ENCODE measurements at places on chromosomes 3 and 15.

DNA sequence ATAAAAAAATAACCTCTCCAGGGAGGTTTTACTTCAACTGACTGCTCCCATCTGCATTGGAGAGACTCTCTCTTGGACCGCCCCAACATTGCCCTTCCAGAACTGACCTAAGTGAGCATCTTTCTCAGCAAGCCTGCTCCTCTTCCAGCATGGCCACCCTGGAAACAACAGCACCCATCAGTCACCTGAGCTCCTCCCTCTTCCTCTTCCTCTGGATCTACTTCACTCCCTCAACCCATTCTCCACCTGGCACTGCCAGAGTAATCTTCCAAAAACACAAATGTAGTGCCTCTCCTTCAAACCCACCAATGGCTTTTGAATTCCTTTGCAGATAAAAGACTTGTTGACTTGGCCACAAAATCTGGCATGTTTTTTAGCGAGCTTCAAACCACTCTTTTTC, 128.8 kb upstream of the NR2F2 start:
- DNase-seq: no peak

- DNase-seq: no peak
Observed at GRCh38 chr15:97461226-97461625, 499.3 kb upstream of the ARRDC4 start.

GRCh38 chr3:11603628-11604027, 40.1 kb downstream of the VGLL4 start:
- DNase-seq: no peak

DNA sequence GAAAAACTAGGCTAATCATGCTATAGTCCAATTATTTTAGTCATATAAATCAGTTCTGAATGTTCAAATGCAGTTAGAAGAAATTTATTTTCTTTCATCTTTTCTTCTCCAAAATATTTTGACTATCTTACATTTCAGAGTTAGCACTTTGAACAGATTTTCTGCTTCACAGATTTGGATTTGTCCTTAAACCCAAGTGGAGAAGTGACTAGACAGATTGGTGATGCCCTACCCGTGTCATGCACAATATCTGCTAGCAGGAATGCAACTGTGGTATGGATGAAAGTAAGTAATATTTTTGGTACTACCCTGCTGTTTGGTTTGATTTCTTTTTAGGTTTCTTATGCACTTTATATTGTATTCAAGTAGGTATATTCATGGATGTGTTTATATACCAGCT, 178.3 kb downstream of the ALCAM start:
- DNase-seq: no peak

DNA sequence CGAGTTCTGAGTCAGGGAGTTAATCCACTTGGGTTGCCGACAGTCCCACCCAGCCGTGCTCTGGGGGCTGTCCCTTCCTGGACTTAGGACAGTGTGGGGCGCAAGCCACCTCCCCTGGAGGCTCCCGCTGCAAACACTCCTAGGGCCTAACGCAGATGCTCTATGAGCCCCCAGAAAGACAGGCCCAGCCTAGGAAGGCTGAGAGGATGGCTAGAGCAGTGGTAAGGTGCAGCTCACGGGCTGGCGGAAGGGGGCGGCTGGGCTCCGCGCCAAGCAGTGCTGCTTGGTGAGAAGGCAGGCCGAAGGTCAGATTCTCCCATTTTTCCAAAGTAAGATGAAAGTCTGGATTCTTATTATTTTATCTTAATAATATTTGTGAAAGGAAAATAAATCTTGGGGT, 84.6 kb upstream of the ALDH1L1 start:
- no peak for DNase-seq

DNA sequence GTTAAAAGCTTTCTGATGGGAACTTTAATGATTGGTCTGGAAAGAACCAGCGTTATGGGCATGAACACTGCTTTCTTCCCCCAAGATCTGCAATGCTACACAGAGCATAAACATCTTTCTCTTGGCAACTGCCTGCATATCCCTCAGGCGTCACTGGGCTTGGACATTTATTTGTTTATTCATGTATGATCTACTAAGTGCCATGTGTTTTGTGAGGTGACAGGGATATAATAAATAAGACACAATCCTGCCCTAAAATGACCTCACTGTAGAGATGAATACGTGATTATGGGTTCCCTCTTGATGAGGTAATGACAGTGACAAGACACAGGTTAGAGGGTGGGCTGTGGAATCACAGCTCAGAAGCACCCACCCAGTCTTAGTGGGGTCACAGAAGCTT, 485.3 kb downstream of the PDCD6IP start:
- DNase-seq: no peak

DNA sequence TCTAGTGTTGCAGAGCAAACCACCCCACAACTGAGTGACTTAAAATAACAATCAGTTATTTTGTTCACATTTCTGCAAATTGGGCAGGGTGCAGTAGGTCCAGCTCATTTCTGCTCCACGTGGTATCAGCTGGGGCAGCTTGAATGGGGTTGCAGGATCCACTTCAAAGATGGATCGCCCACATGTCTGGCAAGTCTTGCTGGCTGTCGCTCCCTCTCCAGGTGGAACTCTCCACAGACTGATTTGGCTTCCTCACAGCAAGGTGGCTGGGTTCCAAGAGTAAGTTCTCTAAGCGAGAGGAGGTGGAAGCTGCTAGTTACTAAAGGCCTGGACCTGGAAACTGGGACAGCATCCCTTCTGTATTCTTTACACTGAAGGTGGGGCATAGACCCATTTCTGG, 213.3 kb downstream of the SLC9A9 start:
- DNase-seq: no peak

DNA sequence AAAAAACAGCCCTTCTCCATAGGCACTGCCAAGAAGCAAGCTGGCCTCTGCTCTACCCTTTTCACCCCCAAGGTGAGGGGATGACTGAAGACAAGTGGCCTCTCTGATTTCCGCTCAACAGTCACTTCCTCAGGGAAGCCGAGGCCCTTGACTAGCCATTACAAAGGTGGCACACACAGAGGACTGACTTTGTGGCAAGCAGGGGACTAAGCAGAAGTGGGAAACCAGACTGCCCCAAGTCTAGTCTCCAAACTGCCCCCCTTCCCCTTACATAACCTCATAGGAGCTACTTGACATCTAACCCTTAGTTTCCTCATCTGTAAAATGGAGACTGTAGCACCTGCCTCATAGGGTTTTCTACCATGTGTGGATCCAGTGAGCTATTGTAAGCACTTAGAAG, 118.9 kb downstream of the FOXP1 start:
- no peak for DNase-seq

DNA sequence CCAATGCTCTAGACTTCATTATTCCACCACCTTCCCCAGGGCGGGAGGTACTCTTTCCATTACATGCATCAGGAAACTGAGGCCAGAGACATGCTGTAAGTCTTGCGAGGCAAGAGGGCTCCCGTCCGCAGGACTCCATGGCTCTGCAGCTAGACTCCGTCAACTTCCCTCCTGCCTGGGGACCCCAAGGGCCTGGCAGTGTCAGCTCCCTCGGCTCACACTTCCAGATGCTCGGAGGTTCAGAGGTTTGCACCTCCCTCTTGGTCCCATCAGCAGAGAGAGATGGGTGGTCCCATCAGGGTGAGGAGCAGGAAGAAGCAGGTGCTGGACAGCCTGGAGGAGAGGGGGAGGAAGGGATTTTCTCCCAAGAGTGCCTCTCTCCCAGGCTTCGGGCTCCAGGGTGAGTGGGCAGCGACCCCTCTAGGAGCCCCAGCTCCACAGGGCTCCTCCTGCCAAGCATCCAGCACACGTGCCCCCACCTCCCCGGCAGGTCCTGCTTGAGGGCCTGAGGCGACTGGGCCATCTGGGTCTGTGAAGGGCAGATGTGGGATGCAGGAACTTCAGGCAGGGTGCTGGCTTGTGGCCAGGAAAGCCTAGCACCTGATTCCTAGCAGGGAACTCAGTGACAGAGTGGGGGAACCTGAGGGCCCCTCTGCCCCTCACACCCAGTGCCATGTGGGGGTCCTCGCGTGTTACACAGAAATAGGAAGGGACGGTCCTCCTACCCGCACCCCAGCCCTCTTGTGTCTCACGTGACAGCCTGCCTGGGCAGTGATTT, 9.3 kb downstream of the PAK6 start:
- DNase-seq: no peak

- DNase-seq: no peak
Observed at GRCh38 chr3:69787436-69788168, 48.3 kb downstream of the MITF start.

- no peak for DNase-seq
Observed at GRCh38 chr3:104831071-104831470, 535.6 kb upstream of the ALCAM start.

DNA sequence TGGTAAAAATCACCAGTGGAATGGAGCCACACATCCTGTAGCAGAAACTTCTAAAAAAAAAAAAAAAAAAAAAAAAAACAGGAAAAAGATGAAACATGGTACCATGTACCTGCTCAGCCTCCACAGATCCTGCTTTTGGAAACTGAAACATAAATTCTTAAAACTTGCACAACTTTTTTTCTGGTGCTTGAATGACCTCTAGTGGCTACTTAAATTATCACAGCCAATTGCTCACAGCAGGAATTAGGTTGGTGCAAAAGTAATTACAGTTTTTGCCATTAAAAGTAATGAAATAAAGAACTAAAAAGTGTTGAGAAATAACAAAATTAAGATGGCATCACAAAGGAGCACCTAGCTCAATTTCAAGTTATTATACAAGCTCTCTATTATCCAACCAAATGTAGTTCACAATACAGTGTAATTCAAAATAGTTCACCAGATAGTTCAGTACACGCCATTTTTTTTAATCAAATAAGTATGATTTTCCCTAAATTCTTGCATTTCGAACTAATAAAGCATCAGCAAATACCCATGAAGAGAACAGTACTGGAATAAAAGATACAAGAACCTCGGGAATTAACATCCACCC, 80.6 kb downstream of the ULK4 start:
- no peak for DNase-seq

- DNase-seq: no peak
Observed at GRCh38 chr3:129586746-129587430, 19.6 kb downstream of the PLXND1 start.

GRCh38 chr3:160052385-160053047, 63.9 kb downstream of the IL12A start:
- DNase-seq: no peak

DNA sequence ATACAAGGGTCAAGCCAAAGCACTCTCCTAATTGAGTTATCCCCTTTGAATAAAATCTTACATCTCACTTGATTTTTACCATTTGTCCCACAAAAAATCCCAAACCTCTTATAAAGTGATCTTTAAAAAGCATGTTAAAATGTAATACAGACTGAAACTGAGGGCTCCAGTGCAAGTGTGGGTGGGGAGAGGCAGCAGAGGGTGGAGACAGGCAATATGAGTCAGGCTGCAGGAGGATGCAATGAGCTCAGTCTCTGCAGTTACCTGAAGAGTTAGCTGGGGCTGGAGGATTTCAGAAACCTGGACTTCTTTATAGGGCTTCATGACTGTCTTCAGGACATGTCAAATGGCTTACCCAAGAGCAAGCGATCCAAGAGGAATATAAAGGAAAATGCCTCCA, 14.2 kb upstream of the COLQ start:
- peak; percentile 8 for DNase-seq

DNA sequence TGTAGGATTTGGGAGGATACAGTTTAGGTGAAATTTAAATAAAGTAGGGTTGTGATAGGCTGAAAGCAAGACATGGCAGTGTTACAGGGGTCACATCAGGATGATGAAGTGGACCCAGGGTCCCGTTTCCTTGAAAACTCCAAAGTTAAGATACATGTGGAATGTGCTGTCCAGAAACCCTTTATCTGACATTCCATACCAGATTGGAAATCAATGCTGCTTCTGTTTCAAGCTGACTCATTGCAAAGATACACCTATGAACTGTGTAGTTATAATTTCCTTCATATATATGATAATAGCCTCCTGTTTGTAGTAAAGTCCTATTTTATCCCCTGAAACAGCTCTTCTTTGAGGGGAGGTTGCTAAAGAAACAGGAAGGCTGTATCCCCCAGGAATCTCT, 71.0 kb upstream of the NR2E3 start:
- DNase-seq: no peak

- no peak for DNase-seq
Observed at GRCh38 chr3:105366326-105367062, at the start of gene ALCAM. ALCAM (plus strand) TSS chr3:105366909.

DNA sequence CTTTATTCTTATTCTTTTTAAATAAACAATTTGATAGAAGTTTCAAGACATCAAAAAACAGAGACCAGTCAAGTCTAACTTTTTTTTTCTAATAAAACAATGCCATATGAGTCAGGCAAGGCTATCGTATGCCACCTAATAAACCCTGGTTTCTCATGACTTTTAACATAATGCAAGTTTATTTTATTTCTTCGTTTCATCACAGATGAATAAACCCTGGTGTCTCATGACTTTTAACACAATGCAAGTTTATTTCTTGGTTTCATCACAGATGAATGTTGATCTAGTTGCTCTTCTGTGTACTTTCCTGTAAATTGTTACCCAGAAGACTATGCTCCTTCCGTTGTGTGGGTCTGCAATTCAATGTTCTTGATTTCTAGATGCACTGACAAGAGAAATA, 905.4 kb downstream of the ROBO2 start:
- no peak for DNase-seq

GRCh38 chr3:129627350-129628168, 21.1 kb upstream of the PLXND1 start:
- DNase-seq: no peak

DNA sequence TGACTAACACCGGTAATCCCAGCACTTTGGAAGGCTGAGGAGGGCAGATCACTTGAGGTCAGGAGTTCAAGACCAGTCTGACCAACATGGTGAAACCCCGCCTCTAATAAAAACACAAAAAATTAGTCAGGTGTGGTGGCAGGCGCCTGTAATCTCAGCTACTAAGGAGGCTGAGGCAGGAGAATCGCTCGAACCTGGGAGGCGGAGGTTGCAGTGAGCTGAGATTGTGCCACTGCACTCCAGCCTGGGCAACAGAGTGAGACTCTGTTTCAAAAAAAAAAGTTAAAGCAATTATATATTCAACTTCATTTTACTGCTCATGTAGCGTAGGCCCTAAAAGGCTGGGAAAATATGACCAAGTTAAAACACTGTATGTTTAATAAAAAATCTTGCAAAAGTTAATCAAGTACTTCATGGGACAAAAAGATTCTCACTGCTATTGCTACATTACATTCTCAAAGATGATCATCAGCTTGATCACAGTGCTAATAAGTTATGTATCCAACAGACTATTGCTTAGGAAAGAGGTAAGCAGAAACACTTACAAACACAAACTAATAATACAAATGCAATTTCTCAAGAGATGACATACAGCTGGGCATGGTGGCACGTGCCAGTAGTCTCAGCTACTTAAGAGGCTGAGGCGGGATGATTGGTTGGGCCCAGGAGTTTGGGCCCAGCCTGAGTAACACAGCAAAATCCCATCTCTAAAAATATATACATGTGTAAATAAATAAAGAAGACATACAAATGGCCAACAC, 2.7 kb downstream of the COPS2 start:
- no peak for DNase-seq

DNA sequence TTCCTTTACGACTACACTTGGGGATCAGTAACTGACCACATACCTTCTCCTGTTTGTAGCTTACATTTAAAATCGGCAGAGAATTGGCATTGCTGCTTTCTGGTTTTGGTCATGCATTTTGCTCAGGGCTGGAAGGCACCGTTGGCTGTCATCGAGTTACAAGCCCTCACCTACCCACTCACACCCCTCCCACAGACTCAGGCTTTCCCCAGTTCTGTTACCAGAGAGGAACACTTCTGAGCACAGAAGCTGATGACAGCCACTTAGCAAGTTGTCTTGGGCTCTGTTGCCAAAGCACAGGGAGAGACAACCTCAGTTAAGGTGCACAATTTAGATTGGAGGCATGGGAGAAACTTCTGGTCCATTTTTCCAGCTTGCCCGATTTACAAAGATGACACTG, 204.8 kb upstream of the TOPAZ1 start:
- DNase-seq: no peak

GRCh38 chr3:70981231-70981880, 602.2 kb downstream of the FOXP1 start:
- no peak for DNase-seq

- DNase-seq: no peak
Observed at GRCh38 chr3:138451595-138452162, 17.3 kb downstream of the ESYT3 start.
